ENCODE measurements at places on chromosomes 12 and 14. TPM values are rescaled to one million over a fixed set of nuclear protein-coding genes. Genes with fewer than 3 reads are reported as not detected.

KCNA5 gene
- total RNA-seq = not detected

GRCh38 chr14:69559581-69560011 lies 15.1 kb downstream of the CCDC177 start:
- no peak for DNase-seq

AMHR2 gene
- total RNA-seq = not detected

NFATC4 gene
- not detected for total RNA-seq

SSTR1 gene
- 1.2 TPM for total RNA-seq

Data from Caki2 (cell line).